ENCODE measurements at places on chromosomes 4 and X.

DNA sequence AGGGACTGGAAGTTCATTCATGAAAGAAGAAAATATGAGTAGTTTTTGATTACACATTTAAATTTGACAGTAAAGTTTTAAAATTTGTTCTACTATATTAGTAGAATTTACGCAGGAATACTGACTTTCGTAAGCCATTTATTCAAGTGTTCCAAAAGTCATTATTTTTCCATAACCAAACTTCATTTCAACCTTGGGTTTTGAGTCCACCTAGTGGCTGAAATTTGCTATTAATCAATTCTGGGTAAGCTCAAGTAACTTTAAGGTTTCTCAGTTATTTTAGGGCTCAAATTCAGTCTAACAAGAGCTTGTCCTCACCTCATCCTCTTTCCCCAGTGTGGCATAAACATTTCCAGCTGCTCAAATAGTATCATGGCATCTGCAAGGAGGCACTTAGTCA lies 175.4 kb downstream of the SH3BGRL start:
- DNase-seq: peak; percentile 58

GRCh38 chr4:147583876-147584275 lies 33.3 kb upstream of the TMEM184C start:
- DNase-seq: no peak

GRCh38 chr4:40196724-40197281 lies at the start of gene RHOH:
Gene RHOH (plus strand): TSS chr4:40197031. CDS start chr4:40243387, 46,356 bp downstream.
- no peak for DNase-seq

GRCh38 chr4:87490664-87491369 lies 38.4 kb downstream of the SPARCL1 start:
- no peak for DNase-seq

DNA sequence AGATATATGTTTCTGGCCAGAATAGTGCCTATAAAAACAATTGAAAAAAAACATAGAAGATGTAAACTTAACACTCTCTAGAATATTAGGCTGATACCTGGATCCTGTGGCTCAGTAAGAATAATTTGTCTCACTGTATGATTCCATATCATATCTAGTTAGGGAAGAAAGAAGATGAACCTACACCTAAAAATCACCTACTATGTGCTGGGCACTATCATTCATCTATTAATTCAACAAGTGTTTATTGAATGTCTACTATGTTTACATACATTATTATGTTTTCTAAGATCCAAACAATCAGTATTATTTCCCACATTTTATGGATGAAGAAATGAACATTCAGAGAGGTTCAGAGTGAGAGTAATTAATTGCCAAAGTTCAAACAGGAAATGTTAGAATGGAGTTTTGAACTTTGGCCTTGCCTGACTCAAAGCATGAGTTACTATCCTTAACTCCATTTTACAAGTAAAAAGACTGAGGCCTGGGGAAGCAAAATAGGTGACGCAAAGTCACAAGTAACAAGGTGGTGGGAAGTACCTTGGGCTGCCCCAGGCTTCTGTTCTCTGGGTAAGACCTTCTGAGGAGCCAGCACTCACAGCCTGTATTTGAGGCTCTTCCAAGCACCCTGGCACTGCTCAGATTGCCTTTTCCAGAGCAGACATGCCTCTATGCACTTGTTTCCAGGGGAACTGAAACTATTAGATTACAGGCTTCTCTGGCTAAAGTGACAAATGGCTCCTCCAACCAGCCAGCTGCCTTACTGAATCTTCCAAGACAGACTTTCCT lies 111.1 kb upstream of the ACSL4 start:
- DNase-seq: no peak

Measured in cardiac fibroblast (primary cell).